ENCODE measurements at places on chromosomes 2 and 18.
A peak's percentile ranks its signal among the peaks of the same experiment; 100 is the strongest.

- no peak for DNase-seq
Measured at GRCh38 chr2:102262216-102263129, 48.9 kb upstream of the IL1RL1 start.

DNA sequence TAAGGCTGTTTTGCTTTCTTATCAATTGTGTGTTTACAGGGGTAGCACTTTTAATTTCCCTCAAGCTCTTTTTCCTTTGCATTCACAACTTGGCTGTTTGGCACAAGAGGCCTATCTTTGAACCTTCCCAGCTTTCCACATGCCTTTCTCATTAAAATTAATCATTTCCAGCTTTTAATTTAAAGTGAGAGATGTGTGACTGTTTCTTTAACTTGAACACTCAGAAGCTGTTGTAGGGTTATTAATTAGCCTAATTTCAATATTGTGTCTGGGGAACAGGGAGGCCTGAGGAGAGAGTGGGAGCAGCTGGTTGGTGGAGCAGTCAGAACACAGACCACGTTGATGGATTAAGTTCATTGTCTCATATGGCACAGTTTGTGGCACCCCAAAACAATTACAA, 4.7 kb downstream of the ASB1 start:
- DNase-seq, result no peak

- peak; percentile 36 for DNase-seq
Measured at GRCh38 chr2:38442643-38443541, 65.8 kb upstream of the ATL2 start.

DNA sequence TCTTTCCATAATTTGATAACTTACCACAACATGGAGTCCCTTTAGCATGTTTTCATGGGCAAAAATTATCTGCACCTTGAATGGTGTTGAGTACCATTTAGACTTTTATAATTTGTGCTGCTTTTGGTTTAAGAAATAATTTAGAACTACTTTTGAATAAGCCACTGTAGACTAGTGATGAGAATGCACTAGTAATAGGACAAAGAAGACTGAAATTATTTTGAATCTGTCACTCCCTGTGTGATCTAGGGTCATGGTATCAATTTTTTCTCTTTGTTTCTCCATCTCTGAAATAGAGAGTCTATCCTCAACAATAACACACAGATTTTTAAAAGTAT, 37.7 kb downstream of the EFEMP1 start:
- no peak for DNase-seq

- DNase-seq, result no peak
Measured at GRCh38 chr2:27042159-27042661, 9.3 kb upstream of the AGBL5 start.

DNA sequence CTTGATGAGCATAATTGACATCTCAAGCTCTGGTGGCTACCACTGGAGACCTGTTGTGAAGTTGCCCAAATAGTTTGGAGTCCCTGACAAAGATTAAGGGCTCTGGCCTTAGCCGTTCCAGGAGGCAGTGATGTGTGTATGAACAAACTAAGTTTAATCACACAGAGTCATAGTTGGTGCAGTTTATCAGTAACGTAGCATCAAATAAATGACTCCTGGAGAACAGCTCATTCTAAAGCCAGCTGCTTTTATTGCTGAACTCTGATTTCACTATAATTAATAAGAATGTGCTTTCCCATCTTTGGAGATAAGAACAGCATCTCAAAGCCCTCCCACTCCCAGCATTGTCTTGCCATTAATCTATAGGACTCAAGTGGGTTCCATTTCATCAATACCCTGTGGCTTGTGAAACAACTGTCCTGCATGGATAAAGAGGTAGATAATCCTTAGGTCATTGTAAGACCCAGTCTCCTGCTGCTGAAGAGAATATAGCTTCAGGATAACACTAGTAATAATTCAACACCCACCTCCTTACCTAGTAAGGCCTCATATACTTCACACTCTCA, 211.4 kb upstream of the THUMPD2 start:
- no peak for DNase-seq

- DNase-seq, result no peak
Measured at GRCh38 chr18:75264195-75264594, 53.6 kb downstream of the TSHZ1 start.

GRCh38 chr2:20949256-20949655, 94.6 kb downstream of the APOB start:
- no peak for DNase-seq

GRCh38 chr2:169513094-169513493, 3.6 kb downstream of the KLHL41 start:
- no peak for DNase-seq

DNA sequence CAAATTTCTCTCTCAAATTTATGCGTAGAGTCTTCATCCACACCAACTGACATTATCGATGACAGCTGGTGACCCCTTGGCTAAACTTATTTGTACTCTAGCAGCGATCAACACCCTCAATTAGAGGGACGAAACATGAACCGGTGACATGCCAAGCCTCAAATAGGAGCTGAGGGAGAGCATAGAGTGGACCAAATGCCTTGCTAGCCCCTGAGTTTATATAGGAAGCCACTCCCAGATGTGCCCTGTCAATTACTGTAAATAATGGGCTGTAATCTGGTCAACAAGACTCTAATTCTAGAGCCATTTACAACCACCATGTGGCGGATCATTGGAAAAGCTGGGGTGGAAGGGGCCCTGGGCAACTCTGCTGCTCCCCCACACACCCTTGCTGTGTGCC, 47.6 kb upstream of the FHL2 start:
- DNase-seq, result no peak

DNA sequence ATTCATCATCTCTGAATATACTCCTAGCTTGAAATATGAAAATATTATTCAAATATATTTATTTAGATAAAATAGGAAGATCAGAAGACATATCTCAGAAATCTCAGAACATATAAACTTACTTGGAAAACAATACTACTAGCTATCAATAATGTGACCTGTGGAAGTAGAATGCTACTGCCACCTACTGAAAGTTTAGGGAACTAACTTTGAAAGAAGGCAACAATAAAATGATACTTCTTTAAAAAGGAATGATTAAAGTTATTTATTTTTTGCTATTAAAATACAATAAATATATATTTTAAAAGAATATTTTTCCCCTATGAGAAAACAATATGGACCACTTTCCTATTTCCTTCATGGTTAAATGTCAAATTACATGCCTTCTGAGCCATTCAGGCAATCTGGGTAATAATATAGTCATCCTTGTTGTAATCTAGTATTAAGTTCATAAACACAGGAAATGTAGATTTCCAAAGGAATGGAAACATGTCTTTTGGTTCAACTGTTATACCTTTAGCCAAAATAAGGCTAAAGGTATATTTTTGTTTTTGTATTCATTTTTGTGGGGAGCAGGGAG, 26.0 kb downstream of the ACADL start:
- DNase-seq, result no peak

GRCh38 chr2:195117011-195117410, 540.0 kb upstream of the SLC39A10 start:
- no peak for DNase-seq

- no peak for DNase-seq
Measured at GRCh38 chr2:172113617-172114016, 10.9 kb upstream of the DLX2 start.

DNA sequence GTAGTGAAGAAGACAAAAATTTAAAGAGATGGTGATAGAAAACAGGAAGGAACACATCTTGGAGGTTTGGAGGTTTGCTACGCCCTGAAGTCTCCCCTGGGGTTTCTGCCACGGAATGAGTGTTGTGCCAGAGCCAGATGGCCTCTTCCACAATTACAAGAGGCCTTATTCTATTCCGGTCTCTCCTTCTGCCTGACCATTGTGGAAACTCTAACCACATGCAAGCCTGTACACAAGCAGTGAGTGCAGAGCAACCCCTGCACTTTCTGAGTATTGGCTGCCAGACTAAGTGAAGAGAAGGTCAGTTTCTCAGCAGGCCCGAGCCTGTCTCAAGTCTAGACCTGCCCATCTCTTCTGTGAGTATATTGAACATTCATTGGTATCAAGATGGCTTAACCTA, 22.7 kb upstream of the MYO1B start:
- peak; percentile 59 for DNase-seq

DNA sequence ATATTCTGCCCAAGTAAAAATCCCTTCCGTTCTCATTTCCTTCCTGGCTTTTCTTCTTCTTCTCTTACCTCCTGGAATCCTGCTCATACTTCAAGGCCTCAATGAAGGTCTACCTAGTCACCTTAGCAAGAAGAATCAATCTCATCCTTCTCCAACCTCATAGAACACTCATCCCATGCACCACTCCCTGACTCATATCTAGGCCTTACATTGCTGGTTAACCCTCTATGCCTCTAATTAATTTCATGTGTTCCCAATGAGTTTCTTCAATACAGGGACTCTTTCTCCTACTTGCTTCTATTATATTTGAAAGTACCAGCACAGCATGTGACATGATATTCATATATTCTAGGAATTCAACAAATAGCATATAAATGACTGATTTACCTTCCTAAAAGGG, 63.0 kb downstream of the BCL11A start:
- no peak for DNase-seq

- DNase-seq, result no peak
Measured at GRCh38 chr2:203799908-203800307, 67.7 kb upstream of the CTLA4 start.

GRCh38 chr18:40258311-40258710, 1696.7 kb upstream of the PIK3C3 start:
- DNase-seq, result peak; percentile 20

- DNase-seq, result no peak
Measured at GRCh38 chr18:5059696-5060032, 137.4 kb downstream of the AKAIN1 start.

DNA sequence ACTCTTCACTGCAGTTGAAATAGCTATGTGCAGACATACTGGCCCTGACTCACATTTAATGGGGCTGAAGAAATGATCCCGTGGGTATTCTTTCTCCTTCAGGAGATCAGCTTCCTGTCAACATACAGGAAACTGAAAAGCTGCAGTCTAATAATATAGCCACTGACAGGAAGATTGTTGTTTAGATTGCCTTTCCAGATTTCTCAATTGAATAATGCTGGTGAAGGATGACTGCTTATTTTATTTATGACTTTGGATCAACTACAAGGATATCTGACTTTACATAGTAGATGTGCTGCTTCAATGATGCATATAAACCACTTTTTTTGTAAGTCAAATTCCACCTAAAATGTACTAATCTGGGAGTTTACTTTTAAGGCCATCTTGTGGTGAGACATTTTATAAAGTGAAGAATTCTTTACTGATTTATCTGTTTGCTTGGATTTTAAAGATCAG, 93.4 kb upstream of the MAP4K3 start:
- no peak for DNase-seq

DNA sequence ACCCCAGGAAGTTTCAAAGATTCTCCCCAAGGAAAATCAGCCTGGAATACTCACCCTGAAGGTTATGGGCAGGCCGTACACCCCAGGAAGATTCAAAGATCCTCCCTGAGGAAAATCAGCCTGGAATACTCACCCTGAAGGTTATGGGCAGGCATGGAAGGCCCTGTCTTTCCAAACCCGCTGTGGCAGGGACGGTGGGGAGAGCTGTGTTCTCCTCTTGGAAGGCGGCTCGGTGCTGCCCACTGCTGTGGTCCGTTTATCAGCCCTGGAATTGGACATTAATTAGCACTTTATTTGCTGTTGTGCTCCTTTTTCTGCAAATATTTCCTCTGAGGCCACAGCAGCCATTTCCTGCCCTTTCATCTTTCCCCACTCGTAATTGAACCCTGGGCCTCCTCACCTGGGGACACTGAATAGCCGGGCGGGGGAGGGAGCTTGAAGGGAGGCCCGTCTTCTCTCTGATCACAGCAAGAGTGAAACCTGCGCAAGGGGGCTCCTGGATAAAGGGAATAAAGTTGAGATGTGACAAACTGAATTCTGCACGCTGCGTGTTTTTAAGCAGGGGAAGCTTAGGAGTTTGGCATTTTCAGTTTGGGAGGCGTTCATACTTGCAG, 308.7 kb upstream of the SALL3 start:
- DNase-seq, result no peak

- DNase-seq, result peak; percentile 35
Measured at GRCh38 chr18:73842795-73843394, 304.7 kb downstream of the FBXO15 start.

- no peak for DNase-seq
Measured at GRCh38 chr18:2441544-2441943, 129.8 kb downstream of the METTL4 start.

- peak; percentile 87 for DNase-seq
Measured at GRCh38 chr2:241609859-241610793, 26.8 kb downstream of the THAP4 start.

- no peak for DNase-seq
Measured at GRCh38 chr2:85914922-85915321, 26.1 kb upstream of the ST3GAL5 start.

DNA sequence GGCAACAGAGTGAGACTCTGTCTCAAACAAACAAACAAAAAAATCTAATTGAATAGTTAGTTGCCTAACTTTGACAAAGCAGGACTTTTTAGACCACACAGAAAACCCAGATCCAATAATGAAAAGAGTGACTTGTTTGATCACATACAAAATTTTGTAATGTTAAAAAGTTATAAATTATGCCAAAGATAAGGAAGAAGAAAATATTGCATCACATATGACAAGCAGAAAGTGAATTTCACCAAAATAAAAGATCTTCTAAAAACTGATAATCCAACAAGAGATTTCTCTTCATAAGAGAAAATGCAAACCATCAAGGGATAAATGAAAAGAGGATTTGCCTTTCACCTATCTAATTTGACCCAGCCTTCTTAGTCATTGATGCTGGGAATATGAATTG, 2.8 kb upstream of the RMP24 start:
- DNase-seq, result no peak

GRCh38 chr2:117997872-117998454, 15.9 kb downstream of the CCDC93 start:
- no peak for DNase-seq

DNA sequence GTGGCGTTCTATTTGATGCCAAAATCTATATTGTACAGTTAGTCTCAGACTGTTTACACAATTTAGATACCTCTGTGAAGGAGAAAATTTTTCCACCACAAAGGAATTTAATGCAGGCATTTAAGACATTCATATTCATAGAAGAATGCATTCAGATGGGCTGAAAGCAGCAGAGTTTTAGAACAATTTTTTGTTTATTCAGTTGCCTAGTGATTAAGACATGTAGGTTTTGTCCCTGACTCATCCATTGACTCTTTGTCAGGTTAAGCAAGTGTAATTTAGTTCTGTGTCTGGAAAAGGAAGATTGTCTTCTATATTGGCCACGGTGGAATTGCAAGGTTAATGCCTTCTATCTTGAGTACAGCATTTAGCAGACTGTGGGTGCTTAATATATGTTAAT, 515.0 kb downstream of the PARD3B start:
- no peak for DNase-seq

GRCh38 chr2:100747551-100747950, 72.4 kb upstream of the NPAS2 start:
- DNase-seq, result no peak

DNA sequence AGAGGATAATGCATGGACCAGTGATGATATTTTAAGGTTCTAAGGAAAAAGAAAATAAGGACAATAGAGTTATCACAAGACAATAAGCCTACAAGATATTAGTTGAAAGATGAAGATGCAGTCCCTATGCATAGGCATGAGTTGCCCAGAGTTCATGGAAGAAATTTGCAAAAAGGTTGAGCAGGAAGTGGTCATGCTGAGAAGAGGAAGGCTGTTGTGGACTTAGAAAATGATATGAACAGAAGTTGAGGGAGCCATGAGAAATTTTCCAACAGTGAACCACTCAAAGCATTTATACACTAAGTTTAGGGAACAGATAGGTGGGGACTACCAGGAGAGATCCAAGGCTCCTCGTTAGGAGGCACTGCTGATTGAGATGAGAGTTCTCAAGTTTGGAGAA, 3.5 kb downstream of the OSBPL6 start:
- DNase-seq, result no peak
